Stimulated activated CD4-positive, alpha-beta T cell treated with anti-CD3 and anti-CD28 coated beads, TNF-alpha, amount 100 ng/mL, for 1 hour (primary cell): ENCODE measurements at places on chromosomes 7 and 10.

- no peak for DNase-seq
Measured at GRCh38 chr10:98141484-98142073, 7.1 kb downstream of the R3HCC1L start.

DNA sequence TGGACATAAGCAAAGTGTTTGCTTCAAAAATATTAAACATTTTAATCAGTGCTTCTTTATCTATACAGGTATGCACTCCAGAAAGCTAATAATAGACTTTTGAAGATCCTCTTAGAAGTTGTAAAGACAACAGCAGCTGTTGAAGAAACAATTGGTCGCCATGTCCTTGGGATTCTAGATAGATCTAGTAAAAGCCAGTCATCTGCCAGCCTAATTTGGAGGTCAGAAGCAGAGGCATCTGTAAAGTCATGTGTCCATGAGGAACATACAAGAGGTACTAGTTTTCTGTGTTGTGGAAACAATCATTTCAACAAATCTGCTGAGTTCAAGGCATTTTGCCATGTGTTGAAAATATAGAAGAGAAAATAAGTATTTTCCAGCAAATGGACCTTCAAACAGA lies 89.3 kb downstream of the CYP51A1 start:
- no peak for DNase-seq

DNA sequence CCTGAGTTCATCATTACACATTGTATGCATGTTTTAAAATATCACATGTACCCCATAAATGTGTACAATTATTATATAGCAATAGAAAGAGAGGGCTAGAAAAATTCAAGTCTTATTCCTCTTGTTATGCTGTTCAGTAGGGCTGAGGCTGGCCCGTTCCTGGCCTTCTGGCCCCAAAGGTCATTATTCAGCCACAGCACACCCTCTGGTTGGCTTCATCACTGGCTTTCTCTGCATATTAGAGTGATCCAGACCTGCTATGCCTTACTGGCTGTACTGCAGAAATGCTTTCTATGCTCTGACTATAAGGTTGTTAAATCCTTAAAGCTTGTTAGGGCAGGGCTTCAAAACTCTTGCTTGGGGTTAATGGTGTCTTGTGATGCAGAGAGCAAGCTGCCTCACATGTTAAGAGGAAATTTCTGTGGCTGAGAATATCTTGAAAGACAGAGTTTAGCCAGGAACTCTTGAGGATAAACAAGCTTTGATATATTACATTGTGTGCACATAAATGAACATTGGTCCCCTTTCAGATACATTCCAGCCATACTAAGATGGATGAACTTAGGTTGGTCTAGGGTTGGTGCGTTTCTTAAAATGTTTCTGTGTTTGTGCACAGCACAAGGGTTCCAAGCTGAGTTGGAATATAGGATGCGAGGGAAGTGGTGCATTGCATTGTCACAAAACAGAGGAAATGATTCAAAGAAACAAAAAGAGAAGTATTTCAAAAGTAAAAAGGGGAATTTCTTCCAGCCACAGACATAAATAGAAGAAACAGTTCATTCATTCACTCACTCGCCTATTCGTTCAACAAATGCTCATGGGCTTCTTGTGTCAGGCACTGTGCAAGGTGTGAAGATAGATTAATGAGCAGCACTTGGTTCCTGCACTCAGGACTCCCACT lies 61.6 kb upstream of the WDR11 start:
- DNase-seq, result no peak

DNA sequence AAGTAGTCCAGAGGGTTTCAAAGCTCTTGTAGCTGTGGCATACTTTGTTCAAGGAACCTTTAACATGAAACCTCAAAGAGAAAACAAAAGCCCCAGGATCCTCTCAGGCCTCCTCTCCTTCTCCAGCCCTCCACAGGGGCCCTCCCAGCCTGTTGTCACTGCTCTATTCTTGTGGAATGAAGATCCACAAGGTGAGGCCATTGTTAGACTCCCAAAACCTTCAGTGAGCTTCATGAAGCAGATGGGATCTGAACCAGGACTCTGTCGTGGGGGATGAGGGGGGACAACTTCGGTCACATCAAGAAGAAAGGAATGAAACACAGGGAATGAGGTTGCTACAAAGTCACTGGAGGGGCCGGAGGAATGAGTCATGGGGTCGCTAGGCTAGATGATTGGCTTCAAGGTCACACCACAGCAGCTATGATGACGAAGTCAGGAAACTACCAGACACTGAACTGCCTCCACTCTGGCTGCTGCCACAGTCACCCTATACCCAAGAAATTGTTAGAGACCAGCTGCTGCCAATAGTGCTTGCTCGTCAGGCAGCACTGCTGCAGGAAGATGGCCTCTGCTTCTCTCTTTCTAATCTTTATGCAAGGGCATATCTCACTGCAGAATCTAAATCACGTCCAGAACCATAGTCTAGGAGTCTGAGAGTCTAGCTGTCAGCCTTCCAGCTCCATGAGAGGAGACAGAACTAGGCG lies 208.8 kb downstream of the HIBADH start:
- DNase-seq, result no peak
